ENCODE measurements at places on chromosomes 5 and 9.

DNA sequence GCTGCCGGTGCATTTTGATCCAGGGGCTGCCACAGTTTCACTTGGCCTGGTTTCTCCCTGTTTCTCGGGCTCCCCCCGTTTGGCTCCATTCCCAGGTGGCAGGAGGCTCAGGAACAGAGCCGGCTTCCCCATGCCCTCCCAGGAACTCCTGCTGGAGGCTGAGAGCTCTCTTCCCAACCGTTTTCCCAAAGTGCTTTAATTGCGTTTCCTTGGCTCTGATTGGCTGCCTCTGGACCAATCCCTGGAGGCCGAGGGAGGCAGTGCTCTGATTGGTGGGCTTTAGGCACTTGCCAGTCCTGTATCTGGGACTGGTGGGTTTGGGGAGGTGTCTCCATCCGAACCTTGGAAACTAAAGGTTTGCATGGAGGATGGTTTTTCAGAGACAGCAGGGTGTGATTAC, 4.9 kb downstream of the TSPAN17 start:
- no peak for DNase-seq

DNA sequence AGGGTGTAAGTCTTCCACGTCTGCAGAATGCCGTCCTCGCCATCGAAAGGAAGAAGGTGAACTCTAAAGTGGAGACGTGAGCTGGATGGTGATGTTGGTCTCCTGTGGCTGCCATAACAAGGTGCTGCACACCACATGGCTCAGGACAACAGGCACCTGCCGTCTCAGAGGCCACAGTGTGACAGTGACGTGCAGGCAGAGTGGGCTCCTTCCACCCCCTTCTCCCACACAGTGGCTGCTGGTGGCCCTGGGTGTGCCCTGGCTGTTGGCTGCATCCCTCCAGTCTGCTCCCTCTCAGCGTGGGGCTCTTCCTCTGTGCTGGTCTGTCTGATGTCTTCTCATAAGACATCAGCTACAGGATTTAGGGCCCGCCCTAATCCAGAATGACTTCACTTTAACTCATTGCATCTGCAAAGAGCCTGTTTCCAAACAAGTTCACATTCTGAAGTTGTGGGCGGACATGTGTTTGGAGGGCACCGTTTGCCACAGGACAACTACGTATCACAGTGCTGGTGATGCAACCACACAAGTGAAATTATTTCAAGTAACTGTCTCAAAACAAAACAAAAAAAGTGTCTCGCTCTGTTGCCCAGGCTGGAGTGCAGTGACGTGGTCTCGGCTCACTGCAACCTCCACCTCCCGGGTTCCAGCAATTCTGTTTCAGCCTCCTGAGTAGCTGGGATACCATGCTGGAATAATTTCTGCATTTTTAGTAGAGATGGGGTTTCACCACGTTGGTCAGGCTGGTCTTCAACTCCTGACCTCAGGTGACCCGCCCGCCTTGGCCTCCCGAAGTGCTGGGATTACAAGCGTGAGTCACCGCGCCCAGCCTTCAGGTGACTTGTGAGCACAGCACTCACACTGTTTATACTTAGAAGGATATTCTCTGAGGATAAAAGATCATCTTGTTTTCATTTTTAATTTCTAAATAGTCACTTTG, 31.2 kb upstream of the CLPTM1L start:
- DNase-seq = no peak

GRCh38 chr9:70588381-70588780, 173.9 kb upstream of the KLF9 start:
- DNase-seq = no peak

DNA sequence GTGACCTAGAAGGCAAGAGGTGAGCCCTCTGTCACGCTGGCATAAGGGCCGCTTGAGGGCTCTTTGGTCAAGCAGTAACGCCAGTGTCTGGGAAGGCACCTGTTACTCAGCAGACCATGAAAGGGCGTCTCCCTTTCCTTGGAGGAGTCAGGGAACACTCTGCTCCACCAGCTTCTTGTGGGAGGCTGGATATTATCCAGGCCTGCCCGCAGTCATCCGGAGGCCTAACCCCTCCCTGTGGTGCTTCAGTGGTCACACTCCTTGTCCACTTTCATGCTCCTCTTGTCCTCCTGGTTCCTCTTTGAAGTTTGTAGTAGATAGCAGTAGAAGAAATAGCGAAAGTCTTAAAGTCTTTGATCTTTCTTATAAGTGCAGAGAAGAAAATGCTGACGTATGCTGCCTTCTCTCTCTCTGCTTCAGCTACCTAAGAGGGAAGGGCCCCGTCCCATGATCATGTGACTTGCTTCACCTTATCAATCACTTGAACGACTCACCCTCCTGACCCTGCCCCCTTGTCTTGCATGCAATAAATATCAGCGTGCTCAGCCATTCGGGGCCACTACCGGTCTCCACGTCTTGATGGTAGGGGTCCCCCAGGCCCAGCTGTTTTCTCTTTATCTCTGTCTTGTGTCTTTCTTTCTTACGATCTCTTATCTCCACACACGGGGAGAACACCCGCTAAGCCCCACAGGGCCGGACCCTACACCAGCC, 16.7 kb upstream of the SCGB3A1 start:
- DNase-seq = no peak

- no peak for DNase-seq
Measured at GRCh38 chr5:151113651-151114050, 32.8 kb upstream of the TNIP1 start.

DNA sequence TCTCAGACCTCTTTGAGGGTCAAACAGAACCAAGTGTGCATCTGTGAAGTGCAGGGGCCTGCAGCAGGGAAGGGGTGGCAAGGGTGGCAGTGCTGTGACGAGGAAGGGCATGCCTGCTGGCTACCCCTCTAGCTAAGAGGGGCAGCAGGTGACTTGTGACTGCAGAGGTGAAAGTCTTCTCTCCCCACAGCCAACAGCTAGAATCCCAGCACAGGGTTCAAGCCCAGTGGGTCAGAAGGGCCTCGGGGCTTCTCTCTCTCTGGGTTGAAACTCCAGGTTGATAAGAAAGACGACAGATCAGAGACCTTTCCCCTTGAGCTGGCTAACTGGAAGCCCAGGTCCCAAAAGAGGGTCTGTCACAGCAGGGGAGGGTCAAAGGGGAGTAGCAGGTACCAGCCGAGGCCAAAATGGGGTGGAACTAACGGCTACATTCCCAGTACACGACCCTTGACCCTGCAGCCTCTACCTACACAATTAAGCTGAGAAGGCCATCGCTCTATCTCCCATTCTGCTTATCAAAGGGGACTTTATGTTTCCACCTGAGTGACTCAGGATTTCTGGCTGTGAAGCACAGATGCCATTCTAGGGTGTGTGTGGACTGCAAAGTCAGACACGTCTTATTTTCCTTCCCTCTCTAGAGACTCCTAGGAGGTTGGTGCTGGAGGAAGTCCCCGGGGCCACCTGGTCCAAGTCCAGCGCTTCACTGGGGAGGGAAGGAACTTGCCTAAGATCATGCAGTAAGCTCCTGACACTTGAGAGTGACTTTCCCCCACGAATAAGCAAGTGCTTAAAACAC, 14.6 kb downstream of the ANKS6 start:
- no peak for DNase-seq

- no peak for DNase-seq
Measured at GRCh38 chr5:97788369-97788768, 605.3 kb upstream of the RIOK2 start.

GRCh38 chr5:150258130-150258529, 31.4 kb downstream of the CAMK2A start:
- no peak for DNase-seq

DNA sequence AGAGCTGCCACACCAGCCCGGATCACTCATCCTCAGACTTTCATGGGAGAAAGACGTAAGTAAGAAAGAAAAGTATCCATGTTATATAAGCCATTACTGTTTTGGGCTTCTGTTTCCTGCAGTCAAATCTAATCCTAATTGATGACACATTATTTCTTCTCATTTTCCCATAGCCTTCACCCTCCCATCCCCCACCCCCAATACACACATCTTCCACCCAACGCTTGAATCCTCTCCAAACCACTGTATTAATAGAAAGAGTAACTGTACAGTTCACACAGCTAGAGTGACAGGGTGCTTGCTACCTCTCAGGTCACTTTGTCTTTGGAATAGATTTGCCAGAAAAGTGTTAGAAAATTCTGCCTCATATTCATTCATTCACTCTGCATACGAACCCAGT, 69.3 kb upstream of the IL17B start:
- DNase-seq = no peak
